ENCODE measurements at places on chromosomes 12 and 14. TPM values are rescaled to one million over a fixed set of nuclear protein-coding genes. Genes with fewer than 3 reads are reported as not detected.

Gene PZP
- not detected for polyA plus RNA-seq

Gene CCNB1IP1
- 17.6 TPM for polyA plus RNA-seq

Gene GDF3
- polyA plus RNA-seq: not detected

Gene CLEC1A
- polyA plus RNA-seq: not detected

Gene BDKRB2
- polyA plus RNA-seq: not detected

Gene TMEM30B
- polyA plus RNA-seq: 0.33 TPM

Gene SVOP
- not detected for polyA plus RNA-seq

Gene SLC17A8
- not detected for polyA plus RNA-seq

Gene TGM1
- not detected for polyA plus RNA-seq

Gene ANO4
- not detected for polyA plus RNA-seq

Gene FAM186B
- 0.16 TPM for polyA plus RNA-seq

Gene ZFC3H1
- 39.3 TPM for polyA plus RNA-seq

Gene SYCP3
- 0.33 TPM for polyA plus RNA-seq
